ENCODE measurements at places on chromosomes 1 and 21.

DNA sequence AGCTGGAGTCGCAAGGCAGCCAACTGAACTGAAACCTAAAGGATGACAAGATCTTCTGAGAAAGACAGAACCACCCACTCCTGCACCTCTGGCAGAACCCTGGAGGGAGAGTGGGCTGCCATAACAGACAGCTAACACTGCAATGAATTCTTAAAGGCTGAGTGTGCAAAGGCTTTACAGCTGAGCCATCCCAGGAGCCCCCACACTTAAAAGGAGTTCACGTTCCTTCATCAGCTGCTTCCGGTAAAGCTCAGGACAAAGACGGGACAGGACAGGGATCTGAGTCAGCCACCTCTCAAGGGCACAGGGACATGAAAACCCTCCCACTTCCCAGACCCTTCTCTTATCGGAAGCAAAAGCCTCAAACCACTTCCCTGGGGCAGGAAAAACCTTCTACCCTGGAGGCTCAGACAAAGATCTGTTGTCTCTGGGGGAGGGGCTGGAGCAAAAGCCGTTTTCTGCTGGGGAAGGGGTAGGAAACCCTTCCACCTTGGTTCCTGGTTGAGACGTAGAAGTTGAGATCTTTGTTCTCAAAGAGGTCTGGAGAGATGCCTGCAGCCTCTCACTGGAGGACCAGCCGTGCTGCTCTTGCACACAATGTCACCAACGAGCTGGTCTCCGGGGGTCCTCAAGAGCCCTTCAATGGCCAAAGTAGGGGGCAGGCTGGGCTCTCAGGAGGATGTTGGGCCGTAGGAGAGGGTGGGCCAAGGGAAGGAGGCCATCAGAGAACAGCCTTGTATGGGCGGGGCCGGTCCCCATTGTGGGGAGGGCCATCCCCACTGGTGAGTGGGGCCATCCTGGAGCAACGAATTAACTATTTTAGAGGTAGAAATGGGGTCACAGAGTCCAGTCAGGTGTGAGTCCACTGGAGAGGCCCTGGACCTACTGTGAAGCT, 452.4 kb downstream of the PTPRU start:
- no peak for DNase-seq

DNA sequence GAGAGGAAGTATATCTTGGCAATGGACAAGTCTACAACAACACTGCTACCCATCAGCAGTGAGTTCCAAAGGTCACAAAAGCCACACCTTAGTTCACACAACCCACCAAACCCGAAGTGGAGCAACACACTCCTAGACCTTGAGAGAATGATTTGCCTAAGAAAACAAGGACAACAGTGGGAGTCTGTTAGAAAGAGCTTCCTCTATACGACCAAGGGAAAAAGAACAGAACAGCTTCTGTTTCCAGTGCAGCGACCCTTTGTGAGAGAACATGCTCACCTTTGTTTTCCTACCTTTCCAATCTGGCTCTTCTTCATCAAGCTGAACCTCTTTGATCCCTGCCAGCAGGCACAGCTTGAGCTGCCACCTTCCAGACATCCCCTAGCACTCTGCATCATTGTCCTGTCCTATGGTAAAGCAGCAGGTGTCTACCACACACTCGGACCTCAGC, 56.7 kb upstream of the PALMD start:
- no peak for DNase-seq

GRCh38 chr1:215932558-215932957, 365.5 kb downstream of the KCTD3 start:
- no peak for DNase-seq

- DNase-seq, result no peak
Measured at GRCh38 chr21:35077975-35078374, 28.9 kb upstream of the RUNX1 start.

DNA sequence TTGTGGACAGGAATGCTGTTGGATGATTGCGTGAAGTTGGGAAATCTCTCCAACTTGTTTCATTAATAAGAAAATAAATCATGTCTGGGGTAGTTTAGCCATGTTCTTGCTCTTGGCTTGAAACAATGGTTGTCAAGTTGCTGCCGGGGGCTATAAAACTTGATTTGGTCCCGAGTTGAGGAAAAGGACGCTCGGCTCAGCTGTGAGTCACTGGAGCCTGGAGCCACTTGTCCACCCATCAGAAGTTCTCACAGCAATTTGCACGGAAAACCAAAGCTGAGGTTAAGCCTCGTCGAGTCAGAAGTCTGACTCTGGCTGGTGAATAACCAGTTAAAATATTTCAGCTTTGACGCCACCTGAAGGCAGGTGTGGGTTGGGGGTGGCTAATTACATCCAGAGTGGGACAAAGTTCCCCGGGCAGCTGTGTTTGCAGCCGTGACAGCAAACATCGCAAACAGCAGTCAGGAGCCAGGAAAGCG, 19.7 kb upstream of the RIPK4 start:
- DNase-seq, result no peak

DNA sequence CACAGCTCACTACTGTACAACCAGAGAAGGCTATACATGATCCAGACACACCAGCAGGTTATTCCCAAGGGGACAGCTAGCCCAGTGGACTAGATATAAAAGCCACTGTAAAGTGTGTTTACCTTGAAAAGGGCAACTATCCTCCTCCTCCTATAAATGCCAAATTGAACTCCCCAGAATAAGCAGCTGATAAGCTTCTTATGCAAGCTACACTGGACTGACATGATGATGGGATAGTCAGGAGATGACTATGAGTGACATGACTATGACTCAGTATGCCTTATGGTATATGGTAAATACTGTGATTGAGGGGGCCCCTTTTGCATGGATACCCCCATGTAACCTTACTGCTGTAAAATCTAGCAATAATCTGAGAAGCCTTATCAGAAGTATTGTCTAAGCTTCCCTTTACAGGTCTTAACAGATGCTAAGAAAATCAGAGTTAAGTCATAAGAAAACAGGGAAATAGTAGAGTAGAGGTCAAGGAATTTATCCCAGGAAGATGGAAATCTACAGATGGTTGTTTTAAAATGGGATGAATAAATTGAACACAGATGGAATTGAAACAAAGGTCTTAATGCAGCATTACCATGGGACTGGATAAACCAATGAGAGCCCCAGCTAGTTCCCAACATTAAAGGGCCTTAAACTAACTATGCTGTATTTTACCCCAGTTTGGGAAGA, 55.8 kb downstream of the TRIM33 start:
- no peak for DNase-seq

GRCh38 chr1:14926229-14926628, 227.3 kb upstream of the TMEM51 start:
- no peak for DNase-seq

- DNase-seq, result no peak
Measured at GRCh38 chr1:212401042-212401441, 13.6 kb downstream of the PACC1 start.

- no peak for DNase-seq
Measured at GRCh38 chr1:206887701-206888100, 9.5 kb upstream of the IL24 start.

- peak; percentile 90 for DNase-seq
Measured at GRCh38 chr1:42913426-42914091, 45.1 kb downstream of the SLC2A1 start.

GRCh38 chr1:204146309-204146708, 5.5 kb downstream of the ETNK2 start:
- no peak for DNase-seq

- DNase-seq, result no peak
Measured at GRCh38 chr1:89001510-89001909, 9.1 kb upstream of the KYAT3 start.

DNA sequence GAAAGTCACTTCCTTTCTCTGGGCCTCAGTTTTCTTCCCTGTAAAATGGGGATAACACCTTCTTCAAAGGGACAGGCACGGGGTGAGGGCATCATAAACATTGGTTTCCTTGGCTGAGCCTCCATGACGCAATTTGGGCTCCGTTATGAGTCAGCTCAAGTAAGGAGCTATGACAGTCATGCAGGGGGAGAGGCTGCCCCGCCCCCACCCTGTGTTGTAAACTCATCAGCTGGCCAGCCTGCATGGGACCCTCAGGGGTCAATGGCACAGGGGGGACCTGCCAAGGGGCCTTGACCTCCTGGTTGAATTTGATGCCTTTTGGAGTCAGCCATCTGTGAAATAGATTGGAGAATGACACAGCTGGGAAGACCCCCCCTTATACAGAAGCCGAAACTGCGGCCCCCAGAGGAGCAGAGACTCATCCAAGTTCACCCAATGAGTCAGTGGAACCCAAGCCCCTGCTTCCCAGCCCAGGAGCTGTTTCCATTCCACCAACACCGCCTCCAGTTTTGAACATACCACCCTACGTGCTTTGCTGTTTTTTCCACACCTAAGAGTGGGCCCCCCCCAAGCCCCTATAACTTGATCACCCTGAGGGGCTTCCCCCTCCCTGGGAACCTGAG, 36.8 kb upstream of the RUNX3 start:
- no peak for DNase-seq

DNA sequence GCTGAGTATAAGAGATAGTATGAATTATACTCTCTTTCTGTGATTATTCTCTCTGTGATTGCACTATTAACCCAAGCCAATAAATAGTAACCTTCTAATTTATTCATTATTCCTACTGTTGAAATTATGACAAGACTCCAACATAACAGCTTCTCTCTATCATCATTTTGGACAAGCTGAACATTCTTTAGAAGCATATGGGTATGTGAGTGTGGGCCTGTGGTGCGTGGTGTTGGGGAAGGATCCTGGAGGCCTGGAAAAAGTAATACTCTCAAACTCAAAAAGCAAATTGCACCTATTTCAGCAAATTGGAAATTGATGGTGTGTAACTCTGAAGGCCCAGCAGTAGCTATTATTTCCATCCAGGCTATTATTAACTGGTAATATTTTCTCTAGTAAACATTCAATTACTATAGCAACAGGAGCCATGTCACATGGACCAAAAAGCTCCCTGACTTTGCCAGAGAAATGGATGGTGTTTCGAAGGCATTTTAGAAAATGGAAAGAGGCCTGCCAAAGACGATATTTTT, 502.8 kb downstream of the LTN1 start:
- no peak for DNase-seq

DNA sequence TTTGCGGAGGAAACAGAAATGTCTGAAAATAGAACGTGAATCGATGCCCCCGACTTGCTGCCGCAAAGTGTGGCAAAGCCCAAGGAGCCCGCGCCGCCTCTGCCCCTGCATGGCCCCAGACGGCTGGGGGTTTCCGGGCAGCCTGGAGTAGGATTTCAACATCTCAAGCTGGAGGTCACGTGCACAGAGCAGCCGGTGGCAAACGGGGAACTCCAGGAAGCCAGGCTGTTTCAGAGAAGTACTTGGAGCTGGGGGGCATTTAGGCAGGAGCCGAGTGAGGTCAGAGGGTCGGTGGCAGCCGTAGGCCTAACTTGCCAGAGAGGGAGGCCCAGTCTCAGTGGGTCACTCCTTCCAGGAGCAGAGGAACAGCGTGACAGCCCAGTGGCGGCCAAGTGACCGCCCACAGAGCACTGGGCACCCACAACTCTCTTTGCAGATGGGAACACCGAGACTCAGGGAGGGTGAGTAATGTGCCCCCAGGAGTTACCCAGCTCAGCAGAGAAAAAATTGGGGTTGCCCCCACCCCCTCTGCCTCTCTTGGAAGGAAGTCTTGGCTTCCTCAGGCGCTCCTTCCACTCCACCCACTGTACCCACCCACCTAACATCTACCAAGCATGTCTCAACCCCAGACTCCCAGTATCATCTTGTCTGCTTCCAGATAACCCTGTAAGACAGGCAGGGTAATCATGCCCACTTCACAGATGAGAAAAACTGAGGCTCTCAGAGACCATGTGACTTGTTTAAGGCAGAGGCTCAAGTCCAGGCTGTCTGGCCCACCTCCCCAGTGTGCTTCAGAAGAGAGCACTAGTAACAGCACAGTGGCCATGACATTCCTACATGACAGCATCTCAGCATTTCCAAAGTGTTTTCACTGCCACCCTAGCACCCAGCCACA, 179.4 kb downstream of the HIVEP3 start:
- DNase-seq, result peak; percentile 95

DNA sequence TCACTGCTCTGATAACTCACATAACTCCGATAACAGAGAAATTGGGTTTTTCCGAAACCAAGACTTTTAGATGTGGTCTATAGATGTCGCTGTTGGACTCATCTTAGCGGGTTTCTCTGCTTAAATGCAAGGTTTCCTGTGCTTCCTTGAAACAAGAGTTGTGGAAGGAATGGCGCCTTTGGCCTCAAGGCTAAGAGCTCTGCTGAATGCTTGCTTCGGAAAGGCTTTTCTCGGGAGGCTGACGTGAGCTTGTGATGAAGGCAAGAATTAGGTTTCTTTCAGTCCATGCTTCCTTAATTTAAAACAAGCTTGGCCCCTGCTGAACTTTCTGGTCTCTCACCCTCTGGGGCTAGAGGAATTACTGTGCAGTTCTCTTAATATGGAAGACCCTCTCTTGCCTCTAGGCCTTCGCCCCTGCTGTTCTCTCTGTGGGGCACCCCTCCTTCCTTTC, 113.5 kb downstream of the MAP3K21 start:
- DNase-seq, result peak; percentile 77

DNA sequence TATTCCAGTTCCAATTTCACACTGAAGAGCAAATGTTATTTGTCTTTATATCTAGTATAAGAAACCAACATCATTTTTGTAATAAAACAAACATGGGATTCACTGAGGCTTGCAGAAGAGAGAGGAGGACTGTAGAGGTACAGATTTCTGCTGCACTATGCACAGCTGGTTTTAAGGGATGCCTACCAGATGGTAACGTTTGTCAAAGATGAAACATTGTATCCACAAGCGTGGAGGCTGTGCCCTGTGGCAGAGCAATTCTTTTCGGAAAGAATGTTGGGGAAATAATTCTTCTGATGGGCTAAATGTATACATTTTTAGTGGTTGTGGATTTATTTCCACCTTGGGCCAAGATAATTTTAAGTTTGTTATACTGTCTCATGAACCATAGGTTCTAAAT, 272.4 kb downstream of the DUSP10 start:
- DNase-seq, result no peak

DNA sequence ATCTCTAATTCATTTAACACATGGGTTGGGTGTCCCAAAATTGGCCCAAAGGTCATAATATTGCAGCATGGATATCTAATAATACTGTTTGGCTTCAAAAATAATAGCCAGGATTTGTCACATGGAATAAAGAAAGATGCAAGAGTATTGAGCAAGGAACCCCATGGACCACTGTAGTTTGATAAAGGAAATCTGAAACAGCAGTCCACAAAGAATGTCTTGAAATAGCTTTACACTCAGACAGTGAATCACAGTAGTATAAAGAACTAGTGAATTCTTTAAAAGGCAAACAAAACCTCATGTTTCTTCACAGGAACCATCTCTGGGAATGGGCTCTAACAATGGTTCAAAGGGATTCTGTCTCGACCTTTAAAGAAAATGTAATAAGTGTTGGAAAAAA, 576.1 kb upstream of the ZRANB2 start:
- DNase-seq, result no peak

- no peak for DNase-seq
Measured at GRCh38 chr1:237566581-237566980, 324.1 kb downstream of the ZP4 start.

DNA sequence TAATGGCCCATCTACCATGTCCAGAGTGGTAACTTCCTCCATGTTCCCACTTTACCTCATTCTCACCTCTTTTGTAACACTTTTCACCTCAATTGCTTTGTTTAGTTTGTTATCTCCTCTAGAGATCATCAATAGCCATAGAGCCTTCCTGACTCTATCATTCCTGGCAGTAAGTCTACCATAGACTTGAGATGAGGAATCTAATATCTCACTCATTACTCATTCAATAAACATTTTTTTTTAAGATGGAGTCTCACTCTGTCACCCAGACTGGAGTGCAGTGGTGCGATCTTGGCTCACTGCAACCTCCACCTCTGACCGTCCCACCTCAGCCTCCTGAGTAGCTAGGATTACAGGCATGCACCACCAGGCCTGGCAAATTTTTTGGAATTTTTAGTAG, 7.1 kb downstream of the NMNAT2 start:
- DNase-seq, result no peak

- DNase-seq, result no peak
Measured at GRCh38 chr1:13541435-13542215, 27.8 kb upstream of the LRRC38 start.

Data from KBM-7 (cell line).